Hematopoietic multipotent progenitor cell treated with erythropoietin and hydrocortisone succinate and interleukin-3 and kit ligand, for 8 days (in vitro differentiated cells): ENCODE measurements at places on chromosomes 6 and 20.
A peak's percentile ranks its signal among the peaks of the same experiment; 100 is the strongest.

- DNase-seq: no peak
Measured at GRCh38 chr6:62393608-62394007, 107.6 kb upstream of the KHDRBS2 start.

DNA sequence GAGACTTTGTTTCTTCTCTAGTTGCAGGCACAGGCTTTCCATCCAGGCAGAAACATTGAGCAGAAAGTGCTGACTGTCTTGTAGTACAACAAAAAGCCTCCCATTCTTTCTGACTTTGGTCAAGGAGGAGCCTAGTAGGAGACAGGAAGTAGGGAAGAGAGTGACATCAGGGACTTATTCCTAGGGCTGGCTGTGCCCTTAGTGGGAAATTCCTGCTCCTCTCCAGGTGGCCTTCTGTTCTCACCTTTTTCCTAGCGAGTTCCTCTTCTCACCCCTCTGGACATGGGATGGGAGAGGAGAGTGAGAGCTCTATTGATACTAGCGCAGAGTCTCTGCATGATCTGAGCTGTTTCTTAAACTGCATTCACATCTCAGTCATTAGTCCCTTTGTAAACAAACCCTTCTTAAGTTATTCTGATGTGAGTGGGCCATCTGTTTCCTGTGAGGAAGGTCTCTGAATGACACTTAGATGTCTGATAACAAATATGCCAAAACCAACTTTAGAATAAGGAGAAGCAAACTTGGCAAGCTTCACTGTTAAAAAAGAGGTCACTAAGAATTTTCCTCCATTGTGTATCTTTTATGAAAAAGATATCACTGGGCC lies 455.0 kb downstream of the GJA1 start:
- no peak for DNase-seq

DNA sequence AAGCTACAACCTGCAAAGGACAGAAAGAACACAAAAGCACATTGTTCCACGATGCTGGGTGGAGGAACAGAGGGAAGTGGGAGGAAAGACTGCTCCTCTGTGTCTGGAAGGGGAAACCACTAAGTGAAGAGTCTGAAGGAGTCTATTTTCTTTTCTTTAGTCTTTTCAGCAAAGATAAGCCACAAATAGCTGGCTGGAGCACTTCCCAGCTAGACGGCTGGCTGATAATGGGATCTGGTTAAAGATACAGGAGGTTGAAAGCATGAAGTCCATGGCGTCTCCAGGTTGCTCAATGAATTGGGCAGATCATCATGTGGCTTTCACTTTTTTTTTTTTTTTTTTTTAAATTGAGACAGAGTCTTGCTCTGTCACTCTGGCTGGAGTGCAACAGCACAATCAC lies 154.0 kb upstream of the KCNG1 start:
- no peak for DNase-seq

DNA sequence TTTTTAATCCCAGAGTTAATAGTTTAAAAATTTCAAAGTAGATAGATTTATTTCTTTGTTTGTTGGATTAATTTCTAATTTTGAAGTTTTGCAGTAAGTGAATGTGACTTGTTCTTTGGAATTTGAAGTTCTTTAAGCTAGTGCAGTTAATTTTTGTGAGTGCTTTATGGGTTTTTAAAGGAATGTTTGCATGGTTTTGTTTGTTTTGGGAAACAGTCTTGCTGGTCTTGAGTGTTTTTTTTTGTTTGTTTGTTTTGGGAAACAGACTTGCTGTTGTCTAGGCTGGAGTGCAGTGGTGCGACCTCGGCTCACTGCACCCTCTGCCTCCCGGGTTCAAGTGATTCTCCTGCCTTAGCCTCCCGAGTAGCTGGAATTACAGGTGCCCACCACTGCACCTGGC lies 9.5 kb downstream of the PANK2 start:
- no peak for DNase-seq

DNA sequence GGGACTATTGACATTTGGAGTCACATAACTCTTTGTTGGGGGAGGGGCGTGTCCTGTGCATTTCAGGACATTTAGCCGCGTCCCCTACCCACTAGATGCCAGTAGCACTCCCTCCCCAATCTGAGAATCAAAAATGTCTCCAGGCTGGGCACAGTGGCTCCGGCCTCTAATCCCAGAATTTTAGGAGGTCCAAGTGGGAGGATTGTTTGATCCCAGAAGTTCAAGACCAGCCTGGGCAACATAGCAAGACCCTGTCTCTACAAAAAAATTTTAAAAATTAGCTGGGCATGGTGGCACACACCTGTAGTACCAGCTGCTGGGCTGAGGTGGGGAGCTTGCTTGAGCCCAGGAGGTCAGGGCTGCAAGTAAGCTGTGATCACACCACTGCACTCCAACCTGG lies 2.1 kb upstream of the PREX1 start:
- DNase-seq: no peak

DNA sequence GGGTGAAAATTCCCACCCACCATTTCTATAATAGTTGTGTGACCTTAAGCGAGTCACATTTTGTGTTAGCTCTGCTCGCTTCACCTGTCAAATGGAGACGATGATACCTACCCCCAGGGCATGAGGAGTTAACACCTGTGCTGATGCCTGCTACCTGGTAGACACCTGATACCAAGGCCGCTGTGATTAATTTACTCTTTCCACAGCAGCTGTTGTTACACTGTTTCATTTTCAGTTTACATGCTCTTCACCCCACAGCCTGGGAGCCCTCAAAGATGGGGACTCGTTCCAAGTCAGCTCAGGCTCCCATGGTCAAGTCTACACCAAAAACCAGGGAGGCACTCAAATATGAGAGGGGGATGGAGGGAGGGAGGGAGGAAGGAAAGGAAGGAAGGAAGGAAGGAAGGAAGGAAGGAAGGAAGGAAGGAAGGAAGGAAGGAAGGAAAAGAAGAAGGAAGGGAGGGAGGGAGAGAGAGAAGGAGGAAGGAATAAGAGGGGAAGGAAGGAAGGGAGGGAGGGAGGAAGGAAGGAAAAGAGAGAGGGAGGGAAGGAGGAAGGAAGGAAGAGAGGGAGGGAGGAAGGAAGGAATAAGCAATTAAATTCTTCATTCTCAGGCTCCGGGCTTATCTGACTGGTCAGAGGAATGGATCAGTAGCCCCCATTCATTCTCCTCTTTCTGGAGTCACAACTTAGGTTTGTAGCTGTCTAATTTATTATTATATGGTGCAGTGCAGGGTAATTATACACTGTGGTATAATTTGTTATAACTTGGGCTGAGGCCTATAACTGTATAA lies 40.9 kb downstream of the PDYN start:
- no peak for DNase-seq

GRCh38 chr6:33317419-33317668 lies 200 bp downstream of the ZBTB22 start:
- DNase-seq: no peak

- peak; percentile 70 for DNase-seq
Measured at GRCh38 chr6:90078513-90079289, 184.4 kb downstream of the GJA10 start.

GRCh38 chr20:34043025-34043424 lies 49.3 kb downstream of the RALY start:
- no peak for DNase-seq

DNA sequence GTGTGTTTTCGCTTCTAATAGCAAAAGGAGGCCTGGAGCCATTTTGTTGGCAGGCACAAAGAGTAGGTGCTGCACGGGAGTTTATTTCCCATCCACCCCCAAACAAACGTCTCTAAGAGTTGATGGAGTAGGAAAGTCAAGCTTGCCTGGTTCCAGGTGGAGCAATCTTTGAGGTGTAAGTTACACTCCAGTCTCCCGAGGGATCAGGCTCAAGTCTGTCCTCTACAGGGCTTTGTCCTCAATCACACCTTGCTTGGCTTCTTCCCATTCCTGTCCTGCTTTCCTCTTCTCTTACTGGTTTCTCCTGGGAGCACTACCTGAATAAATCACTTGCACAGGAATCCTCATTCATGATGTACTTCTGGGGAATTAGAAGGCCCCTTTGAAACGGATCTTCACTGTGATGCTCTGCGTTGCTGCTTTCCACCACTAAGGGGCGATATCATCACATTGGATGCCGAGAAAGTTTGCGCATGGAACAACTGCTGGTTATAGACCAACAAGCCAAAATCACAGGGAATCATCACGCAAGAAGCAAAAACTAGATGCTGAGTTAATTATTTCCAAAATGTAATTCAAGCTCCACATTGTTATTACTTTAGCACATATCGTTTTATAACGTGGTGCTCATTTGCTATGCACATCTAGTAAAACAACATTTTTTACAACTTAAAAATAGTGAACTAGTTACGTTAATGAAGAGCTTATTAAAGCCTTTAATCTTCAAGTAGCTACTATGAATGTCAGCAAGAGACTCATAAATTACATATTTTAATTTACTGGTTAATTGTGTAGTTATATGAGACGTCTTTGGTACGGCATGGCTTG lies 156.8 kb downstream of the DNAH8 start:
- peak; percentile 56 for DNase-seq
